ENCODE measurements at places on chromosomes 3 and 15.
A peak's percentile ranks its signal among the peaks of the same experiment; 100 is the strongest.

DNA sequence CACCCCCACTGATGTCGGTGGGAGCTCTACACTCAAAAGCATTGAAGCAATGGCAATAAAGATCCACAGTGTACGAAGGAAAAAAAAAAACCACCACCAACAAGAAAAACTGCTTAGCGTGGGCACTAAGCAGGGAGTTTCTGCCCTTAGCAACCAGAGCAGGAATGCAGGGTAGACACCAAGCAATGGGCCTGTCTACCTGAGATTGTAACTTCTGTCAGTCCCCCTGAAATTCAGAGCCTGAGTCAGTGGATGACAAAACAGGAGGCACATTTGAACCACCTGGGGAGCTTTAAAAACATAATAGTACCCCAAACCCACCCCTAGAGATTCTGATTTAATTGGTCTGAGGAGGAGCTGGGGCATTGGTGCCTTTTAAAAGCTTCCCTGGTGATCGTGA, 275.2 kb downstream of the SATB1 start:
- no peak overlapping the region for H3K27ac ChIP-seq
- no peak for DNase-seq
- peaks cover 2% of the 10 kb centered on the region for H3K4me1 ChIP-seq
- no peak overlapping the region for H3K4me3 ChIP-seq
- H3K27me3 ChIP-seq, result no peaks in the 10 kb centered on the region

- peaks cover 76% of the 10 kb centered on the region for H3K36me3 ChIP-seq
- peaks cover 58% of the 10 kb centered on the region for H3K27me3 ChIP-seq
- H3K4me3 ChIP-seq, result no peak overlapping the region
- no peak for DNase-seq
- no peak overlapping the region for H3K27ac ChIP-seq
Observed at GRCh38 chr15:41876689-41877088, 17.2 kb downstream of the SPTBN5 start.

GRCh38 chr3:105315144-105315543, 51.6 kb upstream of the ALCAM start:
- no peaks in the 10 kb centered on the region for H3K27me3 ChIP-seq
- H3K36me3 ChIP-seq, result no peaks in the 10 kb centered on the region
- DNase-seq, result no peak
- no peak overlapping the region for H3K4me3 ChIP-seq

DNA sequence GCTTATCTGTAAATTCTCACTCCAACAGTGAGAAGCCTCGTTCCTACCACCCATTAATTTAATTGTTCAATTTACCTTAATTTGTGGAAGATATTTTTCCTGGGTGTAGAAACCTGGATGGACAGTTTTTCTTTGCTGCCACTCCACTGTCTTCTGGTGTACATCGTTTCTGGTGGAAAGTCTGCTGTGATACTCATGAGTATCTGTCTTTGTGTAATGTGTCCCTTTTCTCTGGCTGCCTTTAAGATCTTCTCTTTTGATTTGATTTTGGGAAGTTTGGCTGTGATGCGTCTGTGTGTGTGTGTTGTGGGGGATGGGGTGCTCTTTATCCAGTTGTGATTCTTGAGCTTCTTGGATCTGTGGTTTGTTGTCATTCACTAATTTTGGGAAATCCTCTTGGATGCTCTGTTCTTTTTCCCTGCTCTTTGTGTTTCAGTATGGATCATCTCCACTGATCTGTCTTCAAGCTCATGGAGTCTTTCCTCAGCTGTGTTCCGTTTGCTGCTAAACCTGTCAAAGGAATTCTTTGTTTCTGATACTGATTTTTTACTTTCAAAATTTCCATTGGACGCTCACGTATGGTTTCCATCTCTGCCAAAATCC, 42.2 kb upstream of the NR2C2 start:
- H3K36me3 ChIP-seq, result peaks cover 3% of the 10 kb centered on the region
- H3K27me3 ChIP-seq, result peaks cover 11% of the 10 kb centered on the region
- no peak overlapping the region for H3K27ac ChIP-seq
- no peak for DNase-seq

GRCh38 chr3:181134873-181135272, 145.3 kb upstream of the DNAJC19 start:
- H3K27me3 ChIP-seq, result no peaks in the 10 kb centered on the region
- no peaks in the 10 kb centered on the region for H3K4me1 ChIP-seq
- no peak overlapping the region for H3K27ac ChIP-seq
- H3K36me3 ChIP-seq, result no peaks in the 10 kb centered on the region

GRCh38 chr3:151875759-151876158, 2.3 kb downstream of the SUCNR1 start:
- H3K4me1 ChIP-seq, result no peaks in the 10 kb centered on the region
- no peaks in the 10 kb centered on the region for H3K36me3 ChIP-seq
- peak; percentile 49 for DNase-seq

DNA sequence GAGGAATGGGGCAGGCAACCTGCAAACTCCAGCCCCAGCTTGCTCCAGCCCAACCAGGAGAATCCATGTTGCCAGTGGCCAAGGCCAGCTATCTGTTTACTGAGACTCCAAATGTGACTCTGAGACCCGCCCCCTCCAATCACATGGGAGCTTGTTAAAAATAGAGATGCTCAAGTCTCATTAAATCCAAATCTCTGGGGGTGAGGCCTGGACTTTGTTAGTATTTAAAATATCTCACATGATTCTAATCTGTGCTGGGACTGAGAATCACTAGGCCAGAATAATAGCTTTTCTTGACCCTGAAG, 224.2 kb upstream of the TBL1XR1 start:
- H3K27me3 ChIP-seq, result no peaks in the 10 kb centered on the region
- H3K36me3 ChIP-seq, result no peaks in the 10 kb centered on the region
- H3K4me3 ChIP-seq, result no peak overlapping the region
- DNase-seq, result no peak

- peaks cover 3% of the 10 kb centered on the region for H3K4me1 ChIP-seq
- no peak overlapping the region for H3K4me3 ChIP-seq
- peaks cover 13% of the 10 kb centered on the region for H3K36me3 ChIP-seq
Observed at GRCh38 chr3:114365909-114366308, 72.1 kb downstream of the TIGIT start.

DNA sequence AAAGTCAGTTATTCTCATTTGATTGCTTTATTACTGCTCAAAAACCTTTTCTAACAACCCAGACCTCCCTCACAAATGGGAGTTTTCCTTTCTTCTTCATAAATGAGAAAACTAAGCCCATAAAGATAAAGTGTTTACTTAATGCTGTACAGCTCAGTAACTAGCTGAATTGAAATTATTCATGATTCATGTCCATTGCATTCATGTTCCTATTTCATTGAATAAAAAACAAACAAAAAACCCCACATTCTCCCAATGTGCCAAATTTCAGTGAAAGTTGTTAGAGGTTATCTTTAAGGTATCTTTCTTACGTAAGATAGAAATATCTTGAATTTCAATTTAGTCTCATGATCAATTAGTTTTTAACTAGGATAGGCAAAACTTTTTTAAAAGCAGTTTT, 2.8 kb downstream of the PLSCR2 start:
- DNase-seq, result peak; percentile 11
- H3K4me1 ChIP-seq, result peaks cover 4% of the 10 kb centered on the region
- H3K36me3 ChIP-seq, result no peaks in the 10 kb centered on the region
- no peaks in the 10 kb centered on the region for H3K27me3 ChIP-seq

GRCh38 chr3:15808679-15809310, 11.0 kb upstream of the ANKRD28 start:
- H3K27ac ChIP-seq, result no peak overlapping the region
- no peaks in the 10 kb centered on the region for H3K27me3 ChIP-seq
- H3K36me3 ChIP-seq, result no peaks in the 10 kb centered on the region
- H3K4me3 ChIP-seq, result no peak overlapping the region

- H3K4me3 ChIP-seq, result no peak overlapping the region
- peaks cover 14% of the 10 kb centered on the region for H3K4me1 ChIP-seq
- H3K36me3 ChIP-seq, result peaks cover 34% of the 10 kb centered on the region
Observed at GRCh38 chr3:197956626-197956988, 3.4 kb upstream of the LMLN start.

GRCh38 chr3:71520161-71521020, 63.1 kb downstream of the FOXP1 start:
- peak overlapping the region; percentile 100 for H3K27ac ChIP-seq
- peaks cover 14% of the 10 kb centered on the region for H3K4me1 ChIP-seq
- H3K36me3 ChIP-seq, result no peaks in the 10 kb centered on the region

DNA sequence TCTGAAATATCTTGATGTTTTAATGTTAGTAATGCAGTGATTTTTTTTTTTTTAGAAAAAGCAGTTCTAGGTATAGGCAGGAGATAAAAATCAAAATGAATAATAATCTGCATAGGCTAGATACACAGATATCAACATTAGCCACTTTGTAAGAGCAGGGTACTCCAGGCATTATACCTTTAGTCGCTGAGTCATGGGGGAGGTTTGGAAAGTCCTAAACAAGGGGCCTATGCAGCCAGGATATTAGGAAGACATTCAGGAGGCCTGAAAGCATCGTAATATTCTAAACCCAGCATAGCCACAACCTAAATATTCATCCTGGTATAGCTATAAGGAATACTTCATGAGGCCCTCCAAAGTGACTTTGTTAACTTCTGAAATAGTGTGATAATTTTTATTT, 258.1 kb upstream of the NECTIN3 start:
- peak overlapping the region; percentile 95 for H3K27ac ChIP-seq
- H3K4me1 ChIP-seq, result no peaks in the 10 kb centered on the region
- H3K36me3 ChIP-seq, result no peaks in the 10 kb centered on the region

DNA sequence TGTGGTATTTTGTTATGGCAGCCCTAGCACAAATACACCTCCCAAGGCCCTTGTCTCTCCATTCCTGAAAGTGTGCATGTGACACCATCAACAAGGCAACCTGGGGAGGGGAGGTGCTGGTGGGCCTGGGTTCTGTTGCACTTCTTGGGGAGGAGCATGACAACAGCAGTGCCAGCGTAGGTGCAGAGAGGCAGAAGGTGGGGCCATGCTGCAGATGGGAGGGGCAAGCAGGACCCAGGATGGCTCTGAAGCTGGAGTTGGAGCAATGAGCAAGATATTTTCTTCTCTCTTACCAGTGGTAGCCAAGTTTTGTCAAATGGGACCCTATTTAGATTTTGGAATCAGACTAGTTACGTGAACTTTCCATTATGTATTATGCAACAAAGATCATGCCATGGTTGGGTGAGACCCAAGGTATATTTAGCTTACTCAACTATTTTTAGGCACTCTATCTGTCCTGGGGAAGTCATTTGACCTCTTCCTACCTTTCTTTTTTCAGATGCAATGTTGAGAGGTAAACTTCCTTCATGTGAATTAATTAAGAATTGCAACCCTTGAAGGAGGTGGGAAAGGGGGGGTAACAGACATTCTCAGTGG, 3.4 kb downstream of the FYCO1 start:
- H3K27me3 ChIP-seq, result no peaks in the 10 kb centered on the region
- DNase-seq, result no peak
- H3K4me1 ChIP-seq, result peaks cover 8% of the 10 kb centered on the region
- no peaks in the 10 kb centered on the region for H3K36me3 ChIP-seq

- no peaks in the 10 kb centered on the region for H3K4me1 ChIP-seq
- peak; percentile 70 for DNase-seq
- H3K27me3 ChIP-seq, result no peaks in the 10 kb centered on the region
Observed at GRCh38 chr3:175983379-175983778, 1124.2 kb downstream of the NAALADL2 start.
